ENCODE measurements at places on chromosomes 16 and 17.

DNA sequence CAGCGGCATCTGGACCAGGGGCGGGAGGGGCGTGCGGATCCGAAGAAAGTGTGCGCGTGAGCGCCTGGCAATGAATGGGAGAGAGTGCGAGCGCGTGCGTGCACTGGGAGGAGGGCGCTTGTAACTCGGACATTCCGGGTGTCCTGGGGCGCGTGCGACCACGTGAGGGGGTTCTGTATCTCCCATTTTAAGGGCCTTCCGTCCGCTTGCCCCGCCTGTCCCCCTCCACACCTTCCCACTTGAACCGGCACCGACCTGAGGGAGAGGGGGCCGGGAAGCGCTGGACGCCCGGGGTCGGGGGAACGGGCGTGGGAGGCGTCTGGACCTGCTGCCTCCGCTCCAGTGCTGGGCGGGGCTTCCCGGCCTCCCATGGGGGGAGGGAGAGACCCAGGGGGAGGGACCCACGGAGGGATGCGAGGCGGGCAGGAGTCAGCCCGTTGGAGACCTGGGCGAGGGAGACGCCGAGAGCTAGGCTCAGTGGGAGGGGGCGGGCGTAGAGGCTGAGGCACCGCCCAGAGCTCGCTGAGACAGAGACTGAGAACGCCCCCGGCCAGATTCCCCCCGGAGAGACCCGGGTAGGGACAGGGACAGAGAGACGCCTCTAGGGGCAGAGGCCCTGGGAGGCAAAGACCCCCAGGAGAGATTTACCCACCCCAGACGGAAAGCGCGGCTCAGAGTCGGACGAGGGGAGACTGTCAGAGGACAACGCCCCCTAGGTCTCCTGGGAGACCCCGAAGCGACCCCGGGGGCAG is at the start of gene KREMEN2:
TSS of gene KREMEN2 (plus strand) at position 553 of the 752 bp plus-strand sequence. CDS start 246 bp downstream, outside the sequence.
- DNase-seq = peak; percentile 88

- no peak for DNase-seq
Observed at GRCh38 chr17:77842528-77843147, 115.9 kb upstream of the TNRC6C start.

DNA sequence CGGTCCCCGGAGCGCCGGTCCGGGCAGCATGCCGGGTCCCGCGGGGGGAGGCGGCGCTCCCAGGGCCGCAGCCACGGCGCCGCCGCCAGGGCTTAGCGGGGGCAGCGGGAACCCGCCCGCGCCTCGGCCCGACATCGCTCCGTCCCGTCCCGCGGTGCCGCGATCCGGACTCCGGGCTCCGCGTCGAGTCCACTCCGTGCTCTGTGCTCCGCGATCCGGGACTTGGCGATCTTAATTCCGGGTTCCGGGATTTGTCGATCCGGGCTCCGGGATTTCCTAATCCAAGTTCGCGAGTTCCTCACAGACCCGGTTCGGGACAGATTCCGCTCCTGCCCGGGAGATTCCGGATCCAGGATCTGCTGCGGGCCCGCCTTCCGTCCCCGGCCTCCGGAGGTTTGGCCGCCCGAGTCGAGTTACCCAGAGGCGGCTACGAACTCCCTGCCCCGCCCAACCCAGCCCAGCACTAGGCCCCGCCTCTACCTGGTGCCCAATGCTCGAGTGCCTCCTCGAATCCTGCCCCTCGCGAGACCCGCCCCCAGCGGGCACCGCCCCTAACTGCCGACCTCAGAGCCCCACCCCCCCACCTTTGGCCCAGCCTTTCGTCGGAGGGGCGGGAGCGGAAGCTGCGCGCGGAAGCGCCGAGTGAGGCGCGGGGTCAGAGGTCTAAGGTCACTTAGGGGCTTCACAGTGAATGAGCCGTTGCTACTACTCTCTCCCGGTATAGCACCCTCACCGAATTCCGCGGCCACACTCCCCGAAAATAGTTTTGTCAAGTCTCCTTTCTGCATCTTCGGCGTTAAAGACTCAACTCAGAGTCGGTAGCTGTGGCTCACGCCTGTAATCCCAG is at the start of gene SMARCD2:
TSS of gene SMARCD2 (minus strand) at position 146 of the 847 bp plus-strand sequence. CDS start at position 135, 11 bp downstream.
- peak; percentile 99 for DNase-seq

DNA sequence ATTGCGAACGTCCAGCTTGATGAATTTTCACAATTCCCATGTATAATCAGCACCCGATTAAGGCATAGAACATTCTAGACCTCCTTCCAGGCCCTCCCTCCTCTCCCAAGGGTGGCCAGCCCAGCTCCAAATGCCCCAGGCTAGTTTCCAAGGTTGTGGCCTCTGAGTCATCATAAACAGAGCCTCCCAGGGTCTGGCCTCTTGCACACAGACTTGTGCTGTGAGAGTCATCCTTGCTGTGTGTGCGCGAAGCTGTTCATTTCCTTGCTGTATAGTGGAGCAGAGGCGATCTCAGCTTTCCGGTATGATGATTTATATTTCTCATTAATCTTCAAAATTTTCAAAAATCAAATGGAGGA is 20.5 kb upstream of the JPH3 start:
- no peak for DNase-seq

DNA sequence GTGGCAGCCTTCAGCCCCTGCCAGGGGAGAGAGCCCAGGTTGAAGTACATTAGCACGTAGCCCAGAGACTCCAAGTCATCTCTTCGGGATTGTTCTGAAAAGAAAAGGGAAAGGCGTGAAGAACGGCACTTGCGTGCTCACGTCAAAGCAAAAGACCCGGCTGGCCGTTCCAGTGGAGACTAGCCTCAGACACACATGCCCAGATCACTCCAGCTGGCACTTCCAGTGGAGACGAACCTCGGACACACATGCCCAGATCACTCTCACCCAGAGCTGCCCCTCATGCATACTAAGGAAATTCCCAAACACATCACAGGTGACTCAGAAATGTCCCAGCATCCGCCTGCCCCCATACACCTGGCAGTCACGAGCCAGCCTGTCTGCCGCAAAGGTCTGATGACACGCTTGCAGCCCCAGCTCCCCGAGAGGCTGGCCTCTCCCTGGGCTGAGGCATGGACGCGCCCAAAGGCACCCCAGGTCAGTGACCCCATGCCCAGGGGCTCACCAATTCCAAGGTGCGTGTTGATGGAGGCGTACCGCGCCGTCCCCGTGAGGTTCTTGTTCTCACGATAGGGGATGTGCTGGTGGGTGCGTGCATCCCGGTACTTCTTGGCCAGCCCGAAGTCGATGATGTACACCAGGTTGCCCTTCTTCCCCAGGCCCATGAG is 20.9 kb downstream of the CSNK1D start:
- no peak for DNase-seq

- DNase-seq = no peak
Observed at GRCh38 chr16:66486199-66486772, 59.2 kb downstream of the BEAN1 start.

- no peak for DNase-seq
Observed at GRCh38 chr17:74235040-74235581, 21.7 kb downstream of the TTYH2 start.

DNA sequence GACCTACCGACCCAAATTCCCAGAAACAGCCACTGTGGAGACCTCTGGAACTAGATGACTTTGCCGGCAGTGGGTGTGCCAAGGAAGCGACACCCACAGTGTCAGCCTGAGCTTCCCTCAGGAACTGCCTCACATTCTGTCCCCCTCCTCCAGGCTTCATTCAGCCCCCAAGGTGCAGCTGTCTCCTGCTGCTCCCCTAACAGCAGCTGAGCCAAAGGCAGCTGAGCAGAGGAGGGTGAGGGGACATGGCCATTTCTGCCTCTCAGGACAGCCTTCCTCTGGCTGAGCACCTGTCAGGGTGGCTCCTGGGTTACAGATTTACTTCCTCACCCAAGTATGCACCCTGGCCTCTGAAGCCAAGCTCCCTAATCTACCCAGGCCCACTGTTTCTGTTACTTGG is 22.1 kb upstream of the MTMR4 start:
- no peak for DNase-seq

DNA sequence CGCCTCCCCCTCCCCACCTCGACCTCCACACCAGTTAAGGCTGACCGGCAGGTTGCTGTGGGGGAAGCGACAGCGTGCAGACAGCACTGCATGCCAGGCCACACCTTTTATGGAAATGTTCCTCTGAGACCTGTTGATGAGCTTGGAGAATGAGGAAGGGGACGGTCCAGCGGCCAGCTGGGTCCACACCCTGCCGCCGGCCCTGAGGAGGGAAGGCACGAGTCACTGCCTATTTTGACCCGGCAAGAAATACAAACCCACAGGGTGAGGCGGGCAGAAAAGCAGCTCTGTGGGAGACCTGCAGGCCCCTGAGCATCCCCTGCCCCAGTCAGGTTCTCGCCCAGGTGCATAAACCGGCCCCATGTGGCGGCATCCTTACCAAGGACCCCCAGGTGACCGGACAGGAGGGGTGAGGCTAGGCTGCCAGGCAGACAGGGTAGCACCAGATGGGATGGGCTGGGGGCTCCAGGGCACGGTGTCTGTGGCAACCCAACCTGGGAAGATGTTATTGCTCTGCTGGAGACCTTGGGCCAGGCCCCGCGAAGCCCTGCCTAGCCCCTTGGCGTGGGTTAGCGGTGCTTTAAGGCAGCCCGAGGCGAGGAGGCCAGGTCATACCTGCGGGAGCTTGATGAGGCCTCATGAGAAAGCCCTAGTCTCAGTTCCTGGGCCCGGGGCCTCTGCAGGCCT is 12.7 kb downstream of the NATD1 start:
- DNase-seq = no peak

- no peak for DNase-seq
Observed at GRCh38 chr17:35486920-35487732, 38.6 kb upstream of the SLFN13 start.

- DNase-seq = no peak
Observed at GRCh38 chr16:27222249-27223225, 19.2 kb downstream of the KDM8 start.

GRCh38 chr16:24071666-24072360 is 184.3 kb upstream of the CACNG3 start:
- DNase-seq = no peak

DNA sequence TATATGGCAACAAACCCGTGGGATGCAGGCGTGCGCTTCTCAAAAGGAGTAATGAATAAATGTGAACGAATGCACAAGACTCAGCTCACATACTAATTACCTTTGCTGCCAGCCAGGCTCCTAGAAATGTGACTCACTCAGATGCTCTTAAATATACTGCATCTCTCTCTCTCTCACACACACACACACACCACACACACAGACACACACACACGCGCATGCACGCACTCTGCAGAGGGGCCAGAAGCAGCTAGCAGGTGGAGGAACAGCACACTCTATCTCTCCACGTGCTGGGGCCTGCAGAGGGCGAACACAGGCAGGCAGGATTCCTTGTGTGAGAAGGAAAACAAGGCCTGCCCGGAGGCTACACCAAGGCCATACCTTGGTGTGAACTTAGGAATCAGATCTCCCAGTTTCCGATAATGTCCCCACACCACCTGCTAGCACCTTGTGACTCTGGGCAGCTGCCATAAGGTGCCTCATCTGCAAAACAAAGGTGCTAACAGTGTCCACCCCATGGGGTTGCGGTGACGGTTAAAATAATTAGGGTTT is 5.3 kb downstream of the GPRC5B start:
- DNase-seq = peak; percentile 71

GRCh38 chr17:9912121-9913099 is 7.3 kb upstream of the RCVRN start:
- no peak for DNase-seq

DNA sequence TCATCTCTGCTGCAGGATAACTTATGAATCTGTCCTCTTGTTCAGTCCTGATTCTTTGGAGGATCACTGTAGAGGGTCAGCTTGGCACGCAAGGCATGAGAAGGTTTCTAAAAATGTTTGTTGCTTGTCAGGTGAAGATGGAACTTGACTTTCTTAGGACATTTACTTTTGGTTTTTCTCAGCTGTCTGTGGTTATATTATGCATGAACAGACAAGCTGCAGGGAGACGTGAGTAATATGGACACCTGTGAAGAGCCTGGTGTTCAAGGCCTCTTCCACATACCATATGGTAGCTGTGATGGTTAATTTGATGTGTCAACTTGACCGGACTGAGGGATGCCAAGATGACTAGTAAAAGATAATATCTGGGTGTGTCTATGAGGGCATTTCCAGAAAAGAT is 270.2 kb upstream of the CPHXL start:
- DNase-seq = no peak

GRCh38 chr16:22270525-22270924 is 26.7 kb upstream of the POLR3E start:
- no peak for DNase-seq

- peak; percentile 7 for DNase-seq
Observed at GRCh38 chr16:75550211-75550662, 5.8 kb downstream of the TMEM231 start.

GRCh38 chr16:79278506-79278905 is 322.0 kb downstream of the MAF start:
- no peak for DNase-seq

DNA sequence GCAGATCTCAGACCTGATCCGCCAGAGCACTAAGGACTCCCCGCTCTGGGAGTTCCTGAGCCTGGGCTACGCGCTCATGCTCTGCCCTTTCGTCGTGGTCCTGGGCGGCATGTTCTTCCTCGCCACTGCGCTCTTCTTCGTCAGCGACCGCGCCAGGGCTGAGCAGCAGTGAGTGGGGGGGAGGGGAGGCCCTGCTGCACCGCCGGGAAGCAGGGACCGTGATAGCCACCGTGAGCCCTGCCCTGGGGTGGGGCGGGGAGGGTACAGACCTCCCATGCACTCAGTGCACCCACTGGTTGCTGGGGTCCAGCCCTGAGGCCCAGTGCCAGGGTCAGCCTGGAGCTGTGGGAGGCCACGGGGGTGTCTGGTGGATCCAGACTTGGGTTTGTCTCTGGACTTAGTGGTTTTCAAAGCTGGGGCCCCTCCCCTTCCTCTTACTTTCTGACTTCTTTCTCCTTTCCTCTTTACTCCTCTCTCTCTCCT is 18.9 kb downstream of the MYBBP1A start:
- no peak for DNase-seq

DNA sequence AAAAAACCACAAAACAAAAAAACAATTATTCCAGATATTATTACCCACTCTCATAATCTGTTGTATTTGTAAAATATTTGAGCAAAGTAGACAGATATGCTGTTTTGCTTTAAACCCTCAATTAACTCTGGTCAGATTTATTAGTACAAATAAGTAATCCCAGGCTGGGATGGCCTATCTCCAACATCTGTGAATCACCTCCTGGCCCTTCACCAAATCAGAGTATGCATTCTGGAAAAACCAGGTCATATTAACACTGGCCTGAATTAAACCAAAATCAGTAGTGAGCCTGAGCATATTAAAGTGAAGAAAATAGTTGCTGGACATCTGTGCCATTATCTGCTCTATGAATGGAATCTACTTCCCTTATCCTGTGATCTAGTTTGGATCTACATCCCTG is 41.0 kb downstream of the STAT3 start:
- DNase-seq = no peak

- DNase-seq = no peak
Observed at GRCh38 chr16:85078952-85079351, 33.3 kb downstream of the CIBAR2 start.

- no peak for DNase-seq
Observed at GRCh38 chr17:43720311-43721060, 38.1 kb downstream of the SOST start.

- DNase-seq = no peak
Observed at GRCh38 chr17:55416470-55417052, 5.1 kb downstream of the MMD start.

GRCh38 chr17:42547698-42548069 is 5.0 kb upstream of the HSD17B1 start:
- no peak for DNase-seq

GRCh38 chr17:6953689-6954088 is 42.2 kb upstream of the ALOX12 start:
- DNase-seq = no peak

GRCh38 chr16:88582912-88583575 is 12.8 kb downstream of the ZC3H18 start:
- no peak for DNase-seq

Data from NCI-H526 (cell line).